Mesendoderm (in vitro differentiated cells): ENCODE measurements at places on chromosomes 4 and X.

DNA sequence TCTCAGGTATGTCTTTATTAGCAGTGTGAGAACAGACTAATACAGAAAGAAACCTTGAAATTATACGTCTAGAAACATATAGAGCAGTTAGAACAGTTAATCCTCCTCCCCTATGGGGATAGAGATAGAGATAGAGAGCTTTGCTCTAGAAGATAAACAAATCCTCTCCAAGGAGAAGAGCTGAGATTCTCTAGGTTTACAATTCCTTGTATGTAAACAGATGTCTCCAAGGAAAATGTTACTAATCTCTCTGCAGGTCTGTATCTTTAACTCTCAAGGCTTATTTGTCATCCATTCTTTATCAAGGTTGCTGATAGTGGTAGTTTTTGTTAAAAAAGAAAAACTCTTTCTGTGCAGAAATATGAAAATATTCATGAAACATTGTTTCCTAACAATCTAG lies 282.1 kb upstream of the GIMD1 start:
- DNase-seq = peak; percentile 71

GRCh38 chr4:5027346-5027745 lies 8.1 kb upstream of the CYTL1 start:
- DNase-seq = no peak

GRCh38 chr4:138494116-138494515 lies 252.0 kb upstream of the SLC7A11 start:
- no peak for DNase-seq

GRCh38 chr4:155620637-155621036 lies 46.0 kb upstream of the GUCY1A1 start:
- no peak for DNase-seq

DNA sequence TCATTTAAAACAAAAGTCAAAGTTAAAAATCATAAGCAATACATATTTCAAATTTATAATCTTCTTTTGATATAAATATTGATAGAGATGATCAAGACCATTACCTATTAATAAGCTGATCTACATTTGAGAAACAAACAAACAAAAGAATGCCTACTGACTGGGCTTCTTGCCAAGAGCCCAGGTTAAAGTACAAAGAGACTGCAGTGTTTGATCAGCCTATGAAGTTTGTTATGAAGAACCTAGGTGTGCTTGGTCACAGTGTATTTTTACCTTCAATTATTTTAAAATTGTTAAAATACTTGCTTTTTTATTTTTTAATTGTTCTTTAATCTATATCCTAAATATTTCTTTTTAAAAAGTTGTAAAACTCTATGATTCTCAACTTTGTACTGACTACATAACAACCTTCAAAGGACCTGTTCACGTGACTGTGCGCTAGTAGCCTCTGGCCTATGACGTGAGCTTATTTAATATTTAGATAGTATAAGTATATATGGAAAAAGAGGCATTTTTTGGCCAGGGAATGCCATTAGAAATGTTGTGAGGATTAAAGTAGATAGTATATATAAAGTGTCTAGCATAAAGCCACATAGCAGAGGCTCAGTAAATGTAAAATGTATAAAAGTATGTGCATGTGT lies 11.4 kb upstream of the SLC39A8 start:
- no peak for DNase-seq

GRCh38 chr4:181845617-181846016 lies 397.6 kb upstream of the TENM3 start:
- no peak for DNase-seq

- DNase-seq = no peak
These were observed 8.8 kb upstream of the NKX1-1 start for GRCh38 chr4:1414831-1415680.

DNA sequence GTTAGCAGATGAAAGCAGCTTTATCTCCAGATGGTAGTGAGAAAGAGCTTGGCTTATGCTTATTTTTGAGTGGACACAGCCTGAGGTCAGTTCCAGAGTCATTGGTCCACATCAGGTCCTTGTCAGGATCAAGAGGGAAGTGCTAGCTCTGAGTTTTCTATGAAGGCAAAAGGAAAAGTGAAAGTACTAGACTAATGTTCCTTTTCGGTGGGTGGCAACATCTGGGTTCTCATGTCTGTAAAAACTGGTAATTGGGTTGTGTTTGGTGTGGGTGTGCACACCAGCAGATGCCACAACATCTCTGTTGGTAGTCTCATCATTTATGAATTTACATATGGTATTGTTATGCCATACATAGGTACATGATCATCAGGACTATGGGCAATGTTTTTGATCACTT lies 210.5 kb downstream of the PWWP3B start:
- no peak for DNase-seq

DNA sequence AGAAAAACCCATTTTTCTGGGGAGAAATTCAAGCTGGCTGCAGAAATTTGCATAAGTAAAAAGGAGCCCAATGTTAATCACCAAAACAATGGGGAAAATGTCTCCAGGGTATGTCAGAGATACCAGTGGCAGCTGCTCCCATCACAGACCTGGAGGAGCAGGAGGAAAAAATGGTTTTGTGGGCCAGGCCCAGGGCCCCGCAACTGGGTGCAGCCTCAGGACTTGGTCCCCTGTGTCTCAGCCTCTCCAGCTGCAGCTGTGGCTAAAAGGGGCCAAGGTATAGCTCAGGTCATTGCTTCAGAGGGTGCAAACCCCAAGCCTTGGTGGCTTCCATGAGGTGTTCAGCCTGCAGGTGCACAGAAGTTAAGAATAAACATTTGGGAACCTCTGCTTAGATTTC lies 536.4 kb upstream of the FRG1 start:
- no peak for DNase-seq

GRCh38 chrX:110743679-110744340 lies 51.8 kb downstream of the CHRDL1 start:
- no peak for DNase-seq

- DNase-seq = no peak
These were observed 60.8 kb upstream of the DHX15 start for GRCh38 chr4:24644983-24645764.

GRCh38 chr4:72119946-72120345 lies 88.1 kb downstream of the NPFFR2 start:
- DNase-seq = peak; percentile 33

GRCh38 chrX:112672788-112673560 lies 6.8 kb downstream of the LHFPL1 start:
- no peak for DNase-seq

- peak; percentile 97 for DNase-seq
These were observed at the start of gene SPIN3 for GRCh38 chrX:56995271-56995994. TSS of gene SPIN3 (minus strand) at chrX:56995541. CDS start at chrX:56994947, 594 bp downstream.

- no peak for DNase-seq
These were observed 352.2 kb downstream of the IDS start for GRCh38 chrX:149152941-149153340.

- peak; percentile 68 for DNase-seq
These were observed 42.0 kb upstream of the PROM1 start for GRCh38 chr4:16125571-16126445.

- no peak for DNase-seq
These were observed 129.8 kb downstream of the MXRA5 start for GRCh38 chrX:3216581-3217180.

- no peak for DNase-seq
These were observed 65.6 kb upstream of the BLTP1 start for GRCh38 chr4:122086338-122087065.

- peak; percentile 52 for DNase-seq
These were observed 153.6 kb upstream of the INTU start for GRCh38 chr4:127479031-127479622.

DNA sequence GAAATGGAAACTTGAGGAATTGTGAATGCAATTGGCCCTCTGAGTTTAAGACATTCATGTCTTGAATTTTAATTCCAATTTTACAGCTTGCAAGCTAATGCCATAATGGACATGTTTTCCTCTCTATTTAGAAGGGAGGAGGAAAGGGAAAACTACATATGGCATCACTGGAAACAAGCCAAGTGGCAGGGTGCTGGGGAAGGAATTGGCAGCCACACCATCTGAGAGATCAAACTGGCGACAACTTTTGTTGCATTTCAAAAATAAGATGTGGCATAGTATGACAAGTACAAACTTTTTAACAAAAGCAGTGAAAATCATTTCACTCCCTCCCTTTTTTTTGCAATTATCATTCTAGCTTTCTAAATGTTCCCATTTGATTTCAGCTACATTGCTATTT lies 615.6 kb downstream of the CENPC start:
- DNase-seq = no peak

GRCh38 chr4:105510245-105510644 lies 36.4 kb upstream of the PPA2 start:
- DNase-seq = no peak

GRCh38 chr4:139797287-139797686 lies 131.7 kb downstream of the MGST2 start:
- no peak for DNase-seq

GRCh38 chrX:97117572-97117971 lies 233.9 kb downstream of the RPA4 start:
- DNase-seq = no peak

DNA sequence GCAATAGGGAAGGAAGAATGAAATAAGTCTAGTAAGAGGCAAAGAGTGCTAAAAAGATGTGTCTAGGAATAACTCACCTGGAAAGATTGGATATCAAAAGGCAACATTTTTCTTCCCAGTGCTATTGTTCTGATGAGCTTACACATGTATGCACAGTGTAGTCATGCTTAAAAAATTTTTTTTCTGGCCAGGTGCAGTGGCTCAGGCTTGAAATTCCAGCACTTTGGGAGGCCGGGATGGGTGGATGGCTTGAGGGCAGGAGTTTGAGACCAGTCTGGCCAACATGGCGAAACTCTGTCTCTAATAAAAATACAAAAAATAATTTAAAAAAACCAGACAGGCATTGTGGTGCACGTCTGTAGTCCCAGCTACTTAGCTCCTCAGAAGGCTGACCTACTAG lies 795.8 kb upstream of the IGFBP7 start:
- no peak for DNase-seq

DNA sequence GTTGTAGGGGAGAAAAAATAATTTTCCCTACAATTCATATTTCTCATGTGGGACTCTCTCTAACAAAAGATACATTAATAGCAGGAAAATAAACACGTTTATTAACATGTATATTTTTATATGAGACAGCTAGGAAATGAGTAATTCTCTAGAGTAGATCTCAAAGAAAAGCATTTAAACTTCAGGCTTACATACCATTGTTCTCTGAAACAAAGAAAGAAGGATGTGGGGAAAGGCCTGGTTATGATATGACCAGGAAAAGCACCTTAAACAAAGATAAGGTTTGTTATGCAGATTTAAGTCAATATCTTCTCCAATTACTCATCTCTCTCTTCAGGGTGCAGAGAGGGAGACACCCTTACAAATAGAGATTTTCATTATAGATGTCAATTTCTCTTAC lies 131.3 kb downstream of the SLC7A11 start:
- peak; percentile 10 for DNase-seq

DNA sequence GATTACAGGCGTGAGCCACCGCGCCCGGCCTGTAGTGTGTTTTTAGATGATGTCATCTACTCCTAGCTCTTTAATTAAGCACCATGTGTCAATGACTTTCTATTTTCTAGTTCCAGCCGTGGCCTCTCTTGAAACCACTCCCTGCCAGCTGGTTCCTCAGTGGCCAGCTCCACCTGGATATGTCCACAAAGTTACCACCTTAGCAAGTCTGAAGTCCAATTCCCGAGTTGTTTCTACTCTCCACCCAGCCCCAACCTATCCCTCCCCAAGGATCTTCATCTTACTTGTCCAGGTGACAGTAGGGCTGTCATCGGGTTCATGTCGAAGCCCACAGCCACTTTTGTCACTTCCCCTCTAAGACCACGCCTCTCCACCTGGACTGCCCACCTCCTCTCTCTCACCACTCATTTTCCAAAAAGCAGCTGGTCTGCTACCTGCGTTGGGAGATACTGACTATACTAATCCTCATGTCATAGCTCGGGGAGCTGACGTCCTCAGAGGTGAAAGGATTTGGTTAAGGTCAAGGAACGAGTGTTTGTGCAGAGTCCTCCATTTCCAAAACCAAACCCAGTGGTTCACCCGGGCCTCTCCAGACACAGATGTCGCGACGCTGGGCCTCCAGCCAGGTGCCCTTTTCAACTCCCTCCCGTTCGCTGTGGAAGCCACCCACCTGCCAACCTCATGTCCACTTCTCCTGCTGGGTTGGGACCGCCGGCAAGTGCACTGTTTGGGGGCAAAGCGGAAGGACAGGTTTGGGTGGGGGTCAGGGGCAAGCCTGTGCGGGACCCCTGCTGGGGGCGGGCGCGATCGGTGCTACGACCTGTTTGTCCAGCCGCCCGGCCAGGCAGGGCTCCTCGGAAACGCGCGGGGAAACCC lies 704 bp downstream of the FAM3A start:
- no peak for DNase-seq

DNA sequence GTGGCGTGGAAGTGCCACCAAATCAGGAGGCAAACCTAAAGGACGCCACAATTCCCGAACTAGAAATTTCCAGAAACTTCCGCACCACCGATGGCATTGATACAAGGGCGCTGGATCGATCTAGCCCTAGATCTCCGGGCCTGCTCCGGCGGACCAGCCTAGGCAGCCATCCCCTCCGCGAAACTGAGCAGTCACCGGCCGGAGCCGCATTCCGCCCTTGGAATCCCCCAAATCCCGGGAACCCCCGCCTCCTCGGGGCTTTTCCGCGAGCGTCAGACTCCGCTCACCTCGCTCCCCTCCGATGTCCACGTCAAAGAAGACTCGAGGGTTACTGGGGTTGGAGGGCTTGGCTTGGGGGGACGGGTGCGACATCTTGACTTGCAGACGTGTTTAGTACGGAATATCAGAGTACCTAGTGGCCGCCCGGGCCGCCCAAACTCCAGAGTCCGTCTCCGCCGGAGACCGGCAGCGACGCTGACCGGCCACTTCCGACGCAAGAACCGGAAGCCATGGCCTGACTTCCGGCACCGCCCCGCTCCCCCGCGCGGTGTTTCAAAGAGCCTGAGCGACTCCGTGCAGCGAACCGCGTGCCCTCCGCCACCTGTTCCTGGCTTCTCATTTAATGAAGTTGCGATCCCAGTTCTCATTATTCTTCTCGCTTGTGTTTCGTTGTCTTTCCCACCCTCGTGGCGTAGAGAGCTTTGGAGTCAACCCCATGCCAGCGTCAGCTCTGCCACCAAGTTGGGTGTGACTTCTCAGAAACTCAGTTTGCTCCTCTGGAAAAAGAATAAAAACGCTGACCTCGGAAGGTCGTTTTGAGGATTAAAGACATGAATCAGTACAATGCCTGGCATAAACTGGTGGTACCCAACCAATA lies at the start of gene PPID:
Gene PPID (minus strand): TSS at position 480 of the 877 bp plus-strand sequence. CDS start 108 bp downstream, at position 372.
- peak; percentile 89 for DNase-seq

GRCh38 chr4:71189471-71189870 lies 149.3 kb upstream of the SLC4A4 start:
- DNase-seq = peak; percentile 8
